ENCODE measurements at places on chromosomes 11 and 22.
A peak's percentile ranks its signal among the peaks of the same experiment; 100 is the strongest.

DNA sequence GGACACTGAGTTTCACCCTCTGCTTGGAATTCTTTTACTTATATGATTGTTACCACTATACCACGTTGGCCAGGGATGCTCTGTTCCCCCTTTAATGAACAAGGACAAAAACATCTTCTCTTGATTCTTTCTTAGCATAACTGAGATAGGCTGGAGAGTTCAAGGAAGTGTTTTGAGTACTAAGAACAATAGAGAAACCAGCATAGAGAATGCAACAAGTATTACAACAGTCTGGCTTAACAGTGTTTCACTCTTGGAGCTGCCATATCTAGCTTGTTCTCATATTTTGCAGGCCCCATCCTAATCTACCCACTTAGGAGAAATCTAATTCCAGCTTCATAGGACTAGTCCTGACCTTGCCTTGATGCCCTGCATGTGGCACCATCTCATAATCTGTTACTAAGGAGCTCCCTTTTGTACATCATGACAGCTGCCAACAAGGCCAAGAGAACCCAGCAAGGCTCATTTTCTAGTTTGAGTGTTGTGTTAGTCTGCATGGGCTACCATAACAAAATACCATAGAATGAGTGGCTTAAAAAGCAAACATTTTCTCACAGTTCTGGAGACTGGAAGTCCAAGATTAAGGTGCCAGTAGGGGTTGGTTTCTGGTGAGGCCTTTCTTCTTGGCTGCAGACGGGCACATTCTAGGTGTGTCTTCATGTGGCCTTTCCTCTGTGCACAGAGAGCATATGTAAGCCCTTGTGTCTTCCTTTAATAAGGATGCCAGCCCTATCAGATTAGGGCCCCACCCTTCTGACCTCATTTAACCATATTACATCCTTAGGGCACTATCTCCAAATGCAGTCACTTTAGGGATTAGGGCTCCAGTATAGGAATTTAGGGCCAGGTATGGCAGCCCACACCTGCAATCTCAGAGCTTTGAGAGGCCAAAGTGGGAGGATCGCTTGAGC, 37.8 kb downstream of the PACS1 start:
- DNase-seq: no peak

DNA sequence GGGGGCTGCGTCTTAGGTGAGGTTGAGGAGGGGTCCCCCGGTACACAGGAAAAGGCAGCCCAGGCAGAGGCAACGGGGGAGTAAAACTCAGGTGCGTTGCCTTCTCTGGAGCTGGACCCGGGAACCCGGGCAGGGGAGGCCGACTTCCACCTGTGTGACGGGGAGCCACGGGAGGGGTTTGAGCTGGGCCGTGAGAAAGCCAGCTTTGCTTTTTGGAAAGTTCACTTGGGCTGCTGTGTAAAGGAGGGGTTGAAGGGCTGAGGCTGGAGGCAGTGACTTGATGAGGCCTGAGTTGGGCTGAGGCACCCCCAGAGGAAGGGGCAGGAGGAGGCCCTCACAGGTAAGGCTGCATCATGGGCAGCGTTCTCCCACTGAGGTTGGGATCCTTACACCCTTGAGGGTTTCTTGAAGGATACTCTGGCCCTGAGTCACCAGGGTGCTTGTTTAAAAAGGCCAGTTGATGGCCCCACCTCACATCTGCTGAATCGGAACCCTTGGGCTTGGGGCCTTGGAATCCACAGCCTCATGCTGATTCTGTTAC, 47.2 kb downstream of the CHRDL2 start:
- DNase-seq: no peak

DNA sequence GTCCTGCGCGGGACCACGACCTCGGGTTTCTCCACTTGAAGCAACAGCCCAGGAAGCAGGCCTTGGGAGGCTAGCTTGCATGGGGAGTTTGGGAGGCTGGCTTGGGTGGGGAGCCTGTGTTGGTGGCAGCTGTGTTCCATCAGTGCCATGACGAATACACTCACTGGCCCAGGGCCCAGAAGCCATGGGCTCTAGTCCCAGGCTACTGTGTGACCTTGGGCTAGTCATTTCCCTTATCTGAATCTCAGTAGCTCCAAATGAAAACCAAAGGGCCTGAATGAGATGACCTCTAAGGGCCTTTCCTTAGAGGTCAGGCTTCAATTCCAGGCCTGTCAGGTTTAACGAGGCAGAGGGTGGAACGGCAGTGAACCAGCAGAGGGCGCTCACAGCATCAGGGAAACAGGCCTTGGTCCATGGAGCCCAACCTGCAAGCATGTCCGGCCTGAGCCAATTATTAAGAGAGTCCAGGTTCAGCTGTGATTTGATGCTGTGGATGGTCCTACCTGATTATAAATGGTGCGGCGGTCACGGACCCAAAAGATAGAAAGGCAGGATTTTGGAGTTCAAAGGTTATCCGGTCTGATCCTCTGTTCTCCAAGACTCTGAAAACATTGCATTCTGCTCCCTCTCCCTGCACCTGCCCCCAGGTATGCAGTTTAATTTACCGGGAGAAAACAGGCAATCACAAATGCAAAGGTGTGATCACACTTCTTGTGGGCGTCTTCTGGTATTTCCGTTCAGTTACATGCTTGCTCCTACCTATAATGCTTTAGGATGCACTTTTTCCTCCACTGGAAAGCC, 15.9 kb downstream of the PTPN5 start:
- peak; percentile 34 for DNase-seq

DNA sequence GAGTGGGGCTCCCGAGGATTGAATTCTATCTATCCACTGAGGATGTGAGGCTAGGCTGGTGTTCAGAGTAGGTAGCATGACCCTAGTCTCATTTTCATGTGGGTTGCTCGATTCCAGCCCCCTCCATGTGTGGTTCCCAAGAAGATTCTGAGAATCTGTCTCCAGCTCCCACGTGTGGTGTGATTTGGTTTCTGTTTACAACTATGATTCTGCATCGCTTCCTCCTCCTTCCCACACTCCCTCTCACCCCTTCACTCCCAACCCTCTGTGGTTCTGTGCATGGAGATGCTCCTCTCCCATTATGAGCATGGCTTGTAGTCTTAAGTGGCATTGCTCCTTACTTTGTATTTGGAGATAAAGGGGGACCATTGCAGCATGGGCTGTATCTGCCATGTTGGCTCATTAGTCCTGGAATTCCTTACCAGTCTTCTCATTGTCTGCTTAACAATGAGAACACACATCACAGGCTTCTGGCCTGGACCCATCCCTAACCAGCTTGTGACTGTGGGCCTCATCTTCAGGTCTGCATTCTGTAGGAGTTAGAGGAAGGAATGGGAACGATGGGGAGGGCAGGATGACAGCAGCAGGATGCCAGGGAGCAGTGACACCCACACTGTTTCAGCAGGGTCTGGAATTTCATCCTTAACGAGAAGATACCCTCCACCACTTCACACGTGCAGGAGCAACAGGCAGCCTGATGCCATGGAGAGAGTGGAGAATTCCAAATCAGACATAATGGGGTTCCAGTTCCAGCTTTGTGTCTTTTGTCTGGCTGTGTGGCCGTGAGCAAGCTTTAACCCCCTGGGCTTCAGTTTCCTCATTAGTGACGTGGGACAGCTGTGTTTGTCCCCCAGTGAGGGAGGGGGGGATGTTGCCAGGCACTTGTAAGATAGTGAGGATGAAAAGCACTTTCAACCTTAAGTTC, 86.0 kb downstream of the CCDC81 start:
- peak; percentile 63 for DNase-seq

DNA sequence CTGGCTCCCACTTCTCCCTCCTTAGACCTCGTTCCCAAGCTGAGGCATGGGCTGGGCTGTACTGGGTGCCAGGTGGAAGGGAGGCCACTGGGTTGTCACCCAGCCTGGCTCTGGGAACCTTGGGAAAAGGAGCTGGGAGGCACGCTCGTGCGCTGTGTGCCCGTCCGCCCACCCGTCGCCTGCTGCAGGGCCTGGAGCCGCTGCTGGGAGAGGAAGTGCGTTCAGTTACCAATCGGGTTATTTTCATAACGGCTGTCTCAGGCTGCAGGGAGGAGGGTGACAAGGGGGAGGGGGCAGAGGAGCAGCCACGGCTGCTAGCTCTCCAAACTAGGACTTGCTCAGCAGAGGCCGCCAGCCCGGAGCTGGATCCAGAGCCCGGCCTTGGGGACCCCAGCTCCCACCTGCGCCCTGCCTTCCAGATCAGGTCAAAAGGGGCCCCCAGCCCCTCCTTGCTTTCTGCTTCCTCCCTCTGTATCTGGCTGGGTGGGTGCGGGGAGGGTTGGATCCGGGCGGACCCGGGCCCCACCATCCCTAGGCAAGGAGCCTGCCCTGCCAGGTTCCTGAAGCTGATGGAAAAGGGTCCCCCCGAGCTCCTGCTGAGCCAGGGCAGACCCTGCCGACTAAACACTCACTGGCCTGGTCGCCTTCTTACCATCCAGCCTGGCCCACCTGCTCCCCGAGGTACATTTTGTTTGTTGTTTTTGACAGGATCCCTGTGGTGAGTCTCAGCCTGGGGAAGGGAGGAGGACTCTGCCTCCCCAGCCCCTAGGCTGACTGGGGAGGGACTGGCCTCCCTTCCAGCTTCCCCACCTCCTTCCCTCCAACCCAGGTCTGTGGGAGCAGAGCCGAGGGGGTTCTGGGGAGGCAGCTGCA, 14.3 kb downstream of the DGKZ start:
- DNase-seq: no peak

- DNase-seq: no peak
Measured at GRCh38 chr22:47044722-47045535, 282.5 kb downstream of the TBC1D22A start.

- no peak for DNase-seq
Measured at GRCh38 chr11:40294349-40294735, 1165.1 kb downstream of the LRRC4C start.

Measured in lower leg skin (tissue), 4 donors.